ENCODE measurements at places on chromosomes 2 and 18.

- no peak for DNase-seq
Measured at GRCh38 chr2:100252811-100253698, 69.2 kb downstream of the LONRF2 start.

DNA sequence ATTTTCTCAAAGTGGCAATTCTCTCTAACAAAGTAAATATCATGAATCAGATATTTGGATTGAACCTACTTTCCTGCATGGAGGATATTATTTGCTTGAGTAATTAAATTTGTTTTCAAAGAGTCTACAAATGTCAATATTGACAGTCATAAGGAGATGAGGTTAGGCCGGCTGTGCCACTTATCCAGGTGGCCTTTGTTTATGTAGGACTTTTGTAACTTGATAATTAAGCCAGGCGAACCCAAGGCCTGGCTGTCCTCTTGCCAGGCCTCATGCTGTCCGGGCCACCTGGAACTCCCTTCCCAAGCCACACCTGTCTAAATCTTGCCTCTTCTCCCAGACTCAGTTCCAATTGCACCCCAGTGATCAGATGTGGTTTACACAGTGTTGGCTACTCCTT lies 255.2 kb downstream of the ACKR3 start:
- DNase-seq, result no peak

DNA sequence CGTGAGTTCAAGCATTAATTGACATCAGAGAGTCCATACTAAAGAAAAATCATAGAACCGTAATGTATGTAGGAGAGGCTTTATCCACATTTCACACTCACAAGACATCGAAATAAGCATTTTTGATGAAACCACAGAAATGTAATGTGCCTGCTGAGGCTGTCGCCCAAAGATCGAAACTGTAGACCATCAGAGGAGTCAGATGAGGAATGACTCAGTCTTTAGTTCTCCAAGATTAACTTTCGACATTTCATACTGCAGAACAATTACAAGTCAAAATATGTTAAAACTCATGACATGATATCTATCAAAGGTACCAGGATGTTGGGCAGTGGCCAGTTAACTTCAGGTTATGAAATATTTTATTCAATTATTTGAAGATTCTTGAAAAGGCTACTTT lies 79.6 kb downstream of the RAB31 start:
- no peak for DNase-seq

- DNase-seq, result no peak
Measured at GRCh38 chr2:72414137-72414760, 266.6 kb upstream of the CYP26B1 start.

- DNase-seq, result no peak
Measured at GRCh38 chr2:205451901-205452512, 230.3 kb upstream of the NRP2 start.

GRCh38 chr2:232486558-232487384 lies 863 bp downstream of the ECEL1 start:
- DNase-seq, result no peak

DNA sequence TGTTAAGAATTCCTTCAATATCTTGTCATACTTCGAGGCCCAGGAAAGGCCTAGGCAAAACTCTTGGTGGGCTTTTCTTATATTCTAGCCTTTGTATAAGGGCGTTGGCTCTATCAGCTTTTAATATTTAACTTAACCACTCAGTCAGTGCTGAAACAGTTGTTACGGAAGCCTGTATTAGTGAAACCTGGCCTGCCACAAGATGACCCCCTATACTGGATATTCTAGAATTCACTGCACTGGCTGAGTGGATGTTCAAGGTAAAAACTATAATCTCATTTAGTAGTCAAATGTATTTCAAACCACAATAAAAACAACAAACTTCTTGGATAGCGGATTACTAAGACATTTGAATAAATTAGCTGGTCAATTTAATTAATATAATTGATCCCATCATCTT lies 91.7 kb upstream of the HNMT start:
- no peak for DNase-seq

DNA sequence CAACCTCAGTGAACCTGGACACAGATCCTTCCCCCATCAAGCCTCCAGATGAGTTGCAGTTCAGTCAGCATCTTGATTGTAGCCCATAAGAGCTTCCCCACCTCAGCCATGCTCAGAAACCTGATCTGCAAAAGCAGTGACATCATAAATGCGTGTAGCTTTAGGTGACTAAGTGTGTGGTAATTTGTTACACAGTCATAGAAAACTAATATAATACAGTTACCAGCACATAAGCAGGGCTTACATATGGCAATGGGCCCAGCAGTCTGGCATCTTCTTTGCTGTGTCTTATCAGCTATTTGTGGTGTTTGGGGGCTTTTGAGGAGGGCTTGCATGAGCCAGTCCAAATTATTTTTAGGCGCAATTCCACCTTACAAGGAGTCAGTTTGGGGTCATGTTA lies 807.0 kb downstream of the SLC4A3 start:
- DNase-seq, result peak; percentile 27

GRCh38 chr2:124570872-124571271 lies 545.8 kb downstream of the CNTNAP5 start:
- no peak for DNase-seq

DNA sequence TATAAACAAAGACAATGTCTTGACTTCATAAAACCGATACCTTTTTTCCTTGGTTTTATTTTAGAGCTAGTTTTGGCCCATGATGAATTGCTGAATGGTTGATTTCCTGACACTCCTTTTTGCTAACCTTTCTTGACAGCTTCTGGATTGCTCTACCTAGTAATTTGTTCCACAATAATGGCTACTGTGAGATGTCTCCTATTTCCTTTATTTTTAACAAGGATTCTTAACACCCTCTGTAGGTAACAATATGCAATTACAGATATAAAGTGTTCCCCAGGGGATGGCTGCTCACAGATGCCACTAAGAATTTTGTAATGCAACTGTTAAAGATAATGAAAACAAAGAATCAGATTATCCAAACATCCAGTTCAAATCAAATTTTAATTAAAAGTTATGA lies 100.8 kb upstream of the ATP5MC3 start:
- DNase-seq, result peak; percentile 3

Measured in AG09309 (cell line).